ENCODE measurements at places on chromosomes 2 and 18.
A peak's percentile ranks its signal among the peaks of the same experiment; 100 is the strongest.

GRCh38 chr18:27181726-27182125, 3.4 kb downstream of the CHST9 start:
- DNase-seq = peak; percentile 15

- DNase-seq = no peak
Measured at GRCh38 chr2:162677476-162677875, 161.1 kb downstream of the KCNH7 start.

DNA sequence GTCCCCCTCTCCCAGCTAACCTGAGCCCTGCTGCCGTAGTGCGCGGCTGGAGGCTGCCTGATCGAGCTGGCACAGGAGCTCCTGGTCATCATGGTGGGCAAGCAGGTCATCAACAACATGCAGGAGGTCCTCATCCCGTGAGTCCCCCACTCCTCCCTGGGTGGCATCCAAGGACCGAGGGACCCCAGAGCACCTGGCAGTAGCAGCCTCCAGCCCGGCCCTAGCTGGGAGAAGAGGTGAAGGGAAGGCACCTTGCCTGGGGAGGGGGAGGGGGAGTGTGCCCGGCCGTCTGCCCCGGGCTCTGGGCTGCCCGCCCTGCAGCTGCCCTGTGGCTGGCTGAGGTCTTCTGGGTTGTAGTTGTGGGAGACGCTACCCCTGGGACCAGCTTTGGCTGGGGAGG, 26.3 kb downstream of the ANO7 start:
- no peak for DNase-seq

- DNase-seq = no peak
Measured at GRCh38 chr2:216281316-216281715, 91.0 kb downstream of the MARCHF4 start.

- no peak for DNase-seq
Measured at GRCh38 chr18:2536493-2536892, 34.8 kb downstream of the METTL4 start.

DNA sequence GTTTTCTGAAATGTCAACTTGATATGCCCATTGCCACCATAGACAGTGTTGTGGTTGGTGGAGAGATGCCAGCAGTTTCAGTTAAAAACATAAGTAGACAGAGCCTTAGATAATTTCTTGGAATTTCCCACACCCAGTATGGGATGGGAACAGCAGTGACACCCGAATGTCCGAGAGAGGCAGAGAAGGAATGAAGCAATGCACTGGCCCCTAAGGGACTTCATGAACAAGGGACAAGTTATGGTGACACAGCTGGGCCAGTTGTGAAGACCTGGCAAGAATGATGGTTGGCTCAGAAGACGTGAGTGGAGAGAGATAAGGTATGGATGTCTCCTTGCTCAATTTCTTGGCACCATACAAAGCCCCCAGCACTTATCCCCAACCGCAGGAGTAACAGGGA, 165.2 kb upstream of the APCDD1 start:
- DNase-seq = no peak

DNA sequence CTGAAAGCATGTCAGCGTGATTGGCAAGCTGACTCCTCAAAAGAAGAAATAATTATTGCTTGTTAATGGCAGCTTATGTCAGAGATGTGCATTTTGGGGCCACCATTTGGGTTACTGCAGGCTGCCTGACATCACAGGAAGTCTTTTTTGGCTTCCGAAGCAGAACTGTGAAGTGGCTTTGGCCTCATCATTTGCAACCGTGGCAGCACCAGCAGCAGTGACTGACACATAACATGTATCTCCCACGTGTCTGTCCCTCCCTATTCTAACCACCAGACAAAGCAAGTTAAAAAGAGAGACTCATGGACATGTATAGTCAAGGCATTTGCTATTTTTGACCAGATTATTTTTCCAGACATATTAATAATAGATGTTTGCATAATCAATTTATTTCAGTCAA, 488.7 kb upstream of the ACVR2A start:
- DNase-seq = no peak
